Ovary (tissue), 10 donors: ENCODE measurements at places on chromosomes 13 and 19.

DNA sequence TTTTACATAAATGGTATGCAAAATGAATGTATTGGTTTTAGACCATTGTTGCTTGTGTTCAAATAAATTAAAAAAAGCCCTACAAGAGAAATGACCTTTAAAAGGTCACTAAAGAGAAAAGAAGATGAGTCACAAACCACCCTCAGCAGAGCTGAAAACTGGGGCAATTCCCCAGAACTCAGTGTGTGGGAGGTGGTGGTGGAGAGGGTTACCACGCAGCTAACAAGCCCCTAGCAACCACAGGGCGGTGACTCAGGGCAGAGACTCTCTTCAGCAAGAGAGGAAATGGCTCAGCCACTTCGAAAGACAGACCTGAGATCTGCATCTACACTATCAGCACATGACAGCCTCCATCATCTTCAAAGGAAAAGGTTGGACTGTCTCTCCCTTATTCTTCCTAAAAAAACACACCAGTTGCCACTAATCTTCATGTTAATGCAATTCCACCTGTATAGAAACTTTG is 29.4 kb upstream of the NDFIP2 start:
- no peaks in the 10 kb centered on the region for H3K27me3 ChIP-seq
- no peaks in the 10 kb centered on the region for H3K36me3 ChIP-seq
- H3K4me3 ChIP-seq: no peak overlapping the region
- no peaks in the 10 kb centered on the region for H3K4me1 ChIP-seq
- no peak for DNase-seq

DNA sequence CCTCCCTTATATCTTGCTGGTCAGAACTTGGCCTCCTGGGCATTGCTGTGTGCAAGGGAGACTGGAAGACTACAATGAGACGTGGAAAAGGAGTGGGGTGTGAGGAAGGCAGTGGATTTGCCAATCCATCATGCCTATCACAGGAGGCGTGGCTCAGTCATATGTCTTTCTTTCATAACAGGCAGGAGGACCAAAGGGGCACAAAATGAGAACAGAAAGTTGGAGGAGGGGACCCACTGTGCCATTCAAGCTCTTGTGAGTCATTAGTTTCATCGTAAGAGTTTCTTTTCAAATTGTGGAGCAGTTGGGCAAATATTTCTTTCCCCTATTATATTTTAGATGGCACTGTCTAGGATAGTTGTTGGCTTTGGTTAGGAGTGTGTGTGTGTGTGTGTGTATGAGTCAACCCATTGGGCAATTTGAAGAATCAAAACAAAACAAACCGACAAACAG is 471.5 kb downstream of the TSHZ3 start:
- H3K27me3 ChIP-seq: no peaks in the 10 kb centered on the region
- no peaks in the 10 kb centered on the region for H3K36me3 ChIP-seq
- no peak overlapping the region for H3K4me3 ChIP-seq
- no peaks in the 10 kb centered on the region for H3K4me1 ChIP-seq
- no peak overlapping the region for H3K27ac ChIP-seq

GRCh38 chr13:24323036-24323738 is 13.8 kb downstream of the C1QTNF9 start:
- no peak overlapping the region for H3K27ac ChIP-seq
- DNase-seq: no peak
- no peaks in the 10 kb centered on the region for H3K27me3 ChIP-seq
- no peaks in the 10 kb centered on the region for H3K4me1 ChIP-seq
- no peaks in the 10 kb centered on the region for H3K36me3 ChIP-seq
- H3K4me3 ChIP-seq: no peak overlapping the region

DNA sequence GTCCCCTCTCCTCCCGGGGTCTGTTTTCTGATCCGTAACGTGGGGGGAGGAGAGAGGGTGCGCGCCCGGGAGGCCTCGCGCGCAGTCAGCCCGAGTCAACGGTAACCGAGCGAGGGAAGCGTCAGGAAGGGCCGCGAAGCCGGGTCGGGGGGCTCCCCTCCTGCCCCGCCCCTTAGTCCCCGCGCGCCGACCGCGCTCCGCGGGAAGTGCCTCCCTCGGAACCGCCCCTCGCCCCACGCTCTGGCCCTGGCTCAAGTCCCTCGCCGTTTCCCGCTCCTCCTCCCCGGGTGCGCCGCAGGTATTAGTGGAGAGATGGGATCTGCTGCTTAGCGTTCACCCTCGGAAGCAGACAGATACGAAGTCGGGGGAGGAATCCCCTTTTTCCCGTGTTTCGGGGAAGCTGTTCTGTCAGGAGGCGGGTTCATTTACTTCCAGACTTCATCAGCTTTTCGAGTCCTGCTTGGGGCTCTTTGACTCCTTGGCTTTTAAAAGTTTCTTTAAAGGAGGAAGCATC is 770 bp downstream of the HNRNPM start:
- no peaks in the 10 kb centered on the region for H3K27me3 ChIP-seq
- no peaks in the 10 kb centered on the region for H3K36me3 ChIP-seq
- peak overlapping the region; percentile 83 for H3K27ac ChIP-seq
- peaks cover 11% of the 10 kb centered on the region for H3K4me1 ChIP-seq
- DNase-seq: peak; percentile 68

- H3K27me3 ChIP-seq: no peaks in the 10 kb centered on the region
- no peaks in the 10 kb centered on the region for H3K36me3 ChIP-seq
- H3K4me1 ChIP-seq: no peaks in the 10 kb centered on the region
- H3K4me3 ChIP-seq: no peak overlapping the region
These were observed 1824.2 kb downstream of the OLFM4 start for GRCh38 chr13:54852831-54853230.

- H3K4me3 ChIP-seq: no peak overlapping the region
- no peak for DNase-seq
- H3K27me3 ChIP-seq: no peaks in the 10 kb centered on the region
These were observed 386.0 kb upstream of the ATXN8OS start for GRCh38 chr13:69721631-69722030.

- H3K36me3 ChIP-seq: no peaks in the 10 kb centered on the region
- no peak overlapping the region for H3K27ac ChIP-seq
- DNase-seq: no peak
These were observed 231.7 kb upstream of the MIR17HG start for GRCh38 chr13:91115776-91116175.

DNA sequence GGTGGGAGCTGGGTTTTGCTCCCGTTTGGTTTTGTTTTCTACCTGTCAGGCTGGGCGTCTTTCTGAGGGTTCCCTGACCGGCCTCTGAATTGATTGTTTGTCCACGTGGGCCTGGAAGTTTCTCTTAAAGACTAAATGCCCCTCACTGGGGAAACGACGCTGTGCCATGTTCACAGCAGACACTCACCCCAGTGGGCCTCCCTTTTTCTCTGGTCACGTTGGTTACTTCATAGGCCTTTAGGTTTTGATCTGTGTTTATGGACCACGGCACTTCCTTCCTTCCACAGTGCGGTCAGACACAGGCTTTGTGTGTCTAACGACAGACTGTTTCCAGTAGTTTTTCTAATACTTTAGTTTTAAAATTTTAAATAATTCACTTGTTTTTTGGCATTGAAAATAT is 20.1 kb upstream of the NDUFS7 start:
- no peaks in the 10 kb centered on the region for H3K36me3 ChIP-seq
- no peaks in the 10 kb centered on the region for H3K27me3 ChIP-seq
- peaks cover 19% of the 10 kb centered on the region for H3K4me1 ChIP-seq
- no peak overlapping the region for H3K4me3 ChIP-seq
- no peak for DNase-seq
- H3K27ac ChIP-seq: no peak overlapping the region

- DNase-seq: peak; percentile 76
- H3K36me3 ChIP-seq: no peaks in the 10 kb centered on the region
- no peak overlapping the region for H3K27ac ChIP-seq
- H3K4me1 ChIP-seq: peaks cover 3% of the 10 kb centered on the region
- H3K27me3 ChIP-seq: no peaks in the 10 kb centered on the region
These were observed 7.5 kb upstream of the ARHGEF18 start for GRCh38 chr19:7340959-7341837.

- H3K4me3 ChIP-seq: no peak overlapping the region
- H3K27ac ChIP-seq: no peak overlapping the region
- no peaks in the 10 kb centered on the region for H3K4me1 ChIP-seq
- no peaks in the 10 kb centered on the region for H3K27me3 ChIP-seq
- DNase-seq: no peak
- no peaks in the 10 kb centered on the region for H3K36me3 ChIP-seq
These were observed 9.6 kb downstream of the ZSCAN5C start for GRCh38 chr19:56211718-56212117.

DNA sequence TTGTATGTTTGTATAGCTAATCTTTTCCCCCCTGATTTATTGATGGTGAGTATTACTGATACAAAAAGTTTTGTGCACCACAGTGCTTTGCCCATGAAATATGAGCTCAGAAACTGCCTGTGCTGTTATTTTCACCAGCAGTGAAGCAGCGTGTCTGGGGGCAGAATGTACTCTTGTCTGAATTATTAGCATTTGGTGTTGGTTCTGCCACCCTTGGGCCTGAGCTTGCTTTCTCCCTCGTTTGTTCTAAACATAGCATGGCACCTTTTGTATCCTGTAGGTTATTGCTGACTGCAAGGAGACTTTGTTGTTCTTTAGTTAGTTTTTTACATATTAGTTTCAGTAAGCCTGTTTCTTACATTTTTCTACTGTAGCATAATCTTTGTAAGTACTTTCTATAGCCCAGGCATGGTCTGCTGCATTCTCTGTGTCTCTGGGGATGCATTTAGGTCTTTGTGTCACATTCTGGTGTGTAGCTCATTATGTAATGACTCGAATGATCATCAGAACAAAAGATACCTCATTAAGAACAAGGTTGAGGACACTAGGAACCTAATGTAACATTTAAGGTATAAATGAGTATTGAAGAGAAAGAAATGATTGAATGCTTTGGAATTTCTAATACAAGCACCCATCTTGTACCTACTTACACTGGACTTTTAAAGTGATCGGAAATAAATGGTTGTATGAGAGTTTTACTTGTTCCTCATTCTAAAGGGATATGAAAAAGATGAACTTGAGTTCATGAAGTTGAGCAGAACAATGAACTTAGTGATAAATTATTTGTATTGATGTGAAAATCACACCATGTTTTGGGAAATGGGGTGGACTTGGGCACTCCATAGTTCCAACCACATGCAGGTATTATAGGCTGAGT is 50.3 kb upstream of the GPI start:
- H3K27me3 ChIP-seq: no peaks in the 10 kb centered on the region
- no peak for DNase-seq
- H3K36me3 ChIP-seq: no peaks in the 10 kb centered on the region
- H3K4me1 ChIP-seq: peaks cover 23% of the 10 kb centered on the region

- DNase-seq: no peak
- H3K4me1 ChIP-seq: peaks cover 10% of the 10 kb centered on the region
- H3K27me3 ChIP-seq: no peaks in the 10 kb centered on the region
- no peaks in the 10 kb centered on the region for H3K36me3 ChIP-seq
- no peak overlapping the region for H3K27ac ChIP-seq
- peak overlapping the region; percentile 39 for H3K4me3 ChIP-seq
These were observed 564 bp downstream of the HS6ST3 start for GRCh38 chr13:96090240-96091101.

GRCh38 chr19:29019403-29019802 is 193.5 kb downstream of the UQCRFS1 start:
- no peaks in the 10 kb centered on the region for H3K4me1 ChIP-seq
- no peaks in the 10 kb centered on the region for H3K27me3 ChIP-seq
- no peak overlapping the region for H3K27ac ChIP-seq
- no peaks in the 10 kb centered on the region for H3K36me3 ChIP-seq

- H3K36me3 ChIP-seq: no peaks in the 10 kb centered on the region
- H3K27ac ChIP-seq: no peak overlapping the region
- no peaks in the 10 kb centered on the region for H3K27me3 ChIP-seq
- H3K4me1 ChIP-seq: peaks cover 2% of the 10 kb centered on the region
- no peak overlapping the region for H3K4me3 ChIP-seq
These were observed 20.3 kb upstream of the CRTC1 start for GRCh38 chr19:18662972-18663732.

- no peaks in the 10 kb centered on the region for H3K36me3 ChIP-seq
- H3K27ac ChIP-seq: no peak overlapping the region
- DNase-seq: peak; percentile 43
- peaks cover 6% of the 10 kb centered on the region for H3K4me1 ChIP-seq
- H3K27me3 ChIP-seq: peaks cover 4% of the 10 kb centered on the region
- H3K4me3 ChIP-seq: peak overlapping the region; percentile 34
These were observed 2.2 kb downstream of the PDE4C start for GRCh38 chr19:18223860-18224524.

GRCh38 chr19:43501661-43502418 is 2.7 kb downstream of the PHLDB3 start:
- no peaks in the 10 kb centered on the region for H3K36me3 ChIP-seq
- no peak for DNase-seq
- no peak overlapping the region for H3K27ac ChIP-seq
- peaks cover 2% of the 10 kb centered on the region for H3K4me1 ChIP-seq

GRCh38 chr13:35136585-35136984 is 194.5 kb downstream of the NBEA start:
- H3K4me3 ChIP-seq: no peak overlapping the region
- H3K27ac ChIP-seq: no peak overlapping the region
- no peaks in the 10 kb centered on the region for H3K4me1 ChIP-seq

GRCh38 chr13:90118467-90119071 is 1228.9 kb upstream of the MIR17HG start:
- H3K4me3 ChIP-seq: no peak overlapping the region
- no peak overlapping the region for H3K27ac ChIP-seq
- H3K36me3 ChIP-seq: no peaks in the 10 kb centered on the region
- H3K4me1 ChIP-seq: no peaks in the 10 kb centered on the region
- no peaks in the 10 kb centered on the region for H3K27me3 ChIP-seq

GRCh38 chr13:106362707-106363106 is 172.8 kb downstream of the EFNB2 start:
- no peak overlapping the region for H3K27ac ChIP-seq
- no peaks in the 10 kb centered on the region for H3K36me3 ChIP-seq

DNA sequence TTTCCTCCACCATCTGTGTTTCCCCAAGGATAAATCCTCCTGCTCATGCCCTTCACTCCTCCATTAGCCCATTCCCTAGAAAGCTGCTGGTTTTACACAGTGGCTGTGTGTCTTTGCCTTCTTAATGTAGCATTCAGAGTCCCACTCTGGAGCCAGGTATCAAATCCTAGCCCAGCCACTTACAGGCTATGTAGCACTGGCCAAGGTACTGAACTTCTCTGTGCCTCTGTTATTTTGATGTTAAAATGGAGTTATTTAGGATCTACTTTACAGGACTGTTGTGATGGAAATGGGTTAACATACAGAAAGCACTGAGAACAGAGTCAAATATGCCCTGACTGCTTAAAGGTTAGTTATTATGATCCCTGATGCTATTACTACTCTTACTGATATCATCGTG is 1.5 kb upstream of the ZSCAN4 start:
- no peaks in the 10 kb centered on the region for H3K36me3 ChIP-seq
- no peak for DNase-seq
- H3K4me3 ChIP-seq: no peak overlapping the region
- no peaks in the 10 kb centered on the region for H3K4me1 ChIP-seq
- H3K27me3 ChIP-seq: no peaks in the 10 kb centered on the region

GRCh38 chr19:54352546-54352945 is 12.2 kb downstream of the LAIR1 start:
- H3K36me3 ChIP-seq: no peaks in the 10 kb centered on the region
- no peak overlapping the region for H3K27ac ChIP-seq
- DNase-seq: no peak
- no peaks in the 10 kb centered on the region for H3K4me1 ChIP-seq

GRCh38 chr13:83286737-83287136 is 595.5 kb downstream of the SLITRK1 start:
- H3K4me1 ChIP-seq: no peaks in the 10 kb centered on the region
- DNase-seq: no peak
- no peak overlapping the region for H3K27ac ChIP-seq
- H3K36me3 ChIP-seq: no peaks in the 10 kb centered on the region
- H3K4me3 ChIP-seq: no peak overlapping the region

- H3K27me3 ChIP-seq: no peaks in the 10 kb centered on the region
- peak; percentile 59 for DNase-seq
- H3K4me1 ChIP-seq: no peaks in the 10 kb centered on the region
- H3K36me3 ChIP-seq: no peaks in the 10 kb centered on the region
These were observed 40.3 kb downstream of the DEDD2 start for GRCh38 chr19:42176990-42177685.
